Tibial nerve (tissue), 4 donors: ENCODE measurements at places on chromosomes 1 and 21. TPM values are rescaled to one million over a fixed set of nuclear protein-coding genes. Genes with fewer than 3 reads are reported as not detected.

DNA sequence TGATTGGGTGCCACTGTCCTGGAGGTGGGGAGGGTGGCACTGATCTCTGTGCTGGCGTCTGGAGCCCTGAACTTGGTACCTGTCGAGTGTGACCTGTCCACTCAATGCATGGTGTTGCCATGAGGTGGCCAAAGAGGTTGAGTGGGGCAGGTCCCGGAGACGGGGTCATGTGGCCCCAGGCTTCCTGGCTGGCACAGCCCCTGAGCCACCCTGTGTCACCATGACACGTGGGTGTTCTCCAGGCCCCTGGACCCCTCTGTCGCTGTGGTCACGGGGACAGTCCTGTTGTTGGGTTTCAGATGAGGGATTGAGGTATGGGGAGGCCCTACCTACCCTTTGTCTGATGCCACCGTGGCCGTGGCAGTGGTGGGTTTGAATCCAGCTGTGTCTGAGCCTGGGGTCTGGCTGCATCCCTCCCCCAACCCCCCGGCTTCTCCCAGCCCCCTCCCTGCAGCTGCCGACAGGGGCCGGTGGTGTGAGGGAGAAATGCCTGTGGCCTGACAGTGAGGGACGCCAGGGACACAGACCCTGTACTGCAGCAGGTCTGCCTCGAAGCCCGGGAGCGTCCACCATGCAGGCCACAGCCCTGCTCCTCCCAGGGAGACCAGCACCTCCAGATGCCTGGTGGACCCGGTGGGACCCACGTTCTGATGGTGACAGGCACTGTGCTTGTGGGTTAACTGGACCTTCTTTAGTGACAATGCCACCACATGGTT, 12.0 kb downstream of the TRPM2 start:
- no peak for DNase-seq
- H3K4me1 ChIP-seq, result no peaks in the 10 kb centered on the region
- H3K36me3 ChIP-seq, result no peaks in the 10 kb centered on the region
- no peak overlapping the region for H3K4me3 ChIP-seq
- no peaks in the 10 kb centered on the region for H3K27me3 ChIP-seq
- no peak overlapping the region for H3K27ac ChIP-seq

- H3K4me1 ChIP-seq, result no peaks in the 10 kb centered on the region
- DNase-seq, result no peak
- no peaks in the 10 kb centered on the region for H3K36me3 ChIP-seq
Observed at GRCh38 chr21:27094184-27094948, 127.5 kb upstream of the ADAMTS5 start.

DNA sequence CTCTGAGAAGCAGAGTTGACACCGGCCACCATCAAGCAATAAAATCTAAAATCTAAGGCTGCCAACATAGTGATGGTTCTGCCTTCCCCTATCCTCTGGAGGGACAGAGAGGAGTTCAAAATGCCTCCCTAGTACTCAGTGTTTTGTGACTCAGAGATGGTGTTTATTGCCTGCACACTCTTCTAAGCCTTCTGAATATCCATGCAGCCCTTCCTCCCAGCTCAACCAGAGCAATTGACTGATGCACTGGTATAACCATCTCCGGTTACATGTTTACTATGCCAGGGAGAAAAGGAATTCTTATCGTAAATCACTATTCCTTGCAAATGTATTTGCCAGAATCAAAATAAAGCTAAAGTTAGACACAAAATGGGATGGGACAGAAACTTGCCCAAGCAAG, 132.9 kb upstream of the RAB4A start:
- H3K4me1 ChIP-seq, result no peaks in the 10 kb centered on the region
- H3K36me3 ChIP-seq, result no peaks in the 10 kb centered on the region
- DNase-seq, result no peak
- no peak overlapping the region for H3K27ac ChIP-seq

Gene FMO1
- 2.9 TPM for total RNA-seq

DNA sequence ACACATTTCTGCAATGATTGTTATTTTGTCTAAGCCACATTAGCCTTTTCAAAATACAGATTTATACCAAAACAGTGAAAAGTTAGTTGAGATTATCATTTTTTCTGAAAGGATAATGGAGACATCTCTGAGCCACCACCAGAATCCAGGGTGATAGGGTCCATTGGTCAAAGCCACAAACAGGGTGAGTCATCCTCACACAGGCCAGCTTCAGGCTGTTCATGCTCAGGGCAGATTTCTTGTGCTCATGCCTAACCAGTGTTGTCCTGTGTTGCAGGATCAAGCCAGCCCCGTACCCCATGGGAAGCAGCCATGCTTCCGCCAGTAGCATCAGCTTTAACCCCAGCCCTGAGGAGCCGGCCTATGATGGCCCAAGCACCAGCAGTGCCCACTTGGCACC, 13.4 kb downstream of the ELOA start:
- no peak overlapping the region for H3K27ac ChIP-seq
- no peaks in the 10 kb centered on the region for H3K4me1 ChIP-seq
- no peaks in the 10 kb centered on the region for H3K27me3 ChIP-seq
- H3K36me3 ChIP-seq, result peaks cover 36% of the 10 kb centered on the region
- DNase-seq, result no peak

Gene PDXK
- total RNA-seq, result 130 TPM

- DNase-seq, result no peak
- no peak overlapping the region for H3K27ac ChIP-seq
- no peaks in the 10 kb centered on the region for H3K36me3 ChIP-seq
Observed at GRCh38 chr1:4150262-4150661, 250.2 kb upstream of the C1orf174 start.

DNA sequence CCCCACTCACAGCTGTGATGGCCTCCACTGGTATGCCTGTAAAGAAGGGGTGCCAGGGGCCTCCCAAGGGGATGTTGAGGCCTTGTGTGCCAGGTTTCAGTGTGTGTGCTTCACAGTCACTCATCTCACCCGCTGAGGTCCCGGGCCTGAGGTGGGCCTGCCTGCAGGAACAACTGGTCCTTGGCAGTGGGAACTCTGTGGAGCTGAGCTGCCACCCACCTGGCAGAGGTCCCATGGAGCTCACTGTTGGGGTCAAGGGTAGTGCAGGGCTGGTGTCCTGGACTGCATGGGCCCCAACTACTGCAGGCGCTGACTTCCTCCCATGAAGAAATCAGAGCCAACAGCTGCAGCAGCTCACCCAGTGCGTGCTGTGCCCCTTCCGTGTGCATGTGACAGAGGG, 17.3 kb upstream of the ZNF678 start:
- H3K4me3 ChIP-seq, result no peak overlapping the region
- no peaks in the 10 kb centered on the region for H3K27me3 ChIP-seq
- DNase-seq, result no peak
- no peaks in the 10 kb centered on the region for H3K36me3 ChIP-seq
- peaks cover 14% of the 10 kb centered on the region for H3K4me1 ChIP-seq

DNA sequence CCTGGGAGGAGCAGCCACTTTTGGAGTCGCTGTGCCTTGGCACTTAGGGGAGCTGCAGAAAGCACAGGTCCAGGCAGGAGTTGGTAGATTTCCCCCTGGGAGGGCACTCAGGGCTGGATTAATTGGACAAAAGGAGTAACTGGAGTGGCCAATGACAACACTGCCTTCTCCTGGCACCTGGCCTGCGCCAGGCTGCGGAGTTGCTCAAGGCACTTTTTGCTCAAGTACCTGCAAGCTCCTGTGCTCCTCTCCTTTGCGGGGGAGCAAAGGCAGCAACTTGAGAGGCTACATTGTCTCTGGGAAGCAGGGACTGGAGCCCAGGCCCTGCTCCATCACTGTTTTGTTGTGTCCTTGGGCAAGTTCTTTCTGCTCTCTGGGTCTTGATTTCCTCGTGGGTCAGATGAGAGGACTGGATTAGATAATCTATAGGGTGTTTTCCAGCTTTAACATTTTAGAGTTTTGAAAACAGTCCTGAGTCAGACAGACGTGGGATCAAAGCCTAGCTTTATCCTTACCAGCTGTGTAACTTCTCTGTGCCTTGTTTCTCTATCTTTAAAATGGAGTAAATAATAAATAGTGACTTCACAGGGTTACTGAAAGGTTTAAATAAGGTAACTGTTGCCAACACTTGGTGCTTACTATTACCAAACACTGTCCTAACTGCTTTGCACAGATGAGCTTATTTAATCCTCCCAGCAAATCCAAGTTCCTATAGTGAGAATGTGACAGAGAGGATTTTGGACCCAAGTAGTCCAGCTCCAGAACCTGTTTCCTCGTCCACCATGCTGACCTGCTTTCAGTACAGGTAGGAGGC, 18.0 kb upstream of the GRHL3 start:
- no peak overlapping the region for H3K27ac ChIP-seq
- H3K4me3 ChIP-seq, result no peak overlapping the region
- DNase-seq, result no peak
- H3K36me3 ChIP-seq, result no peaks in the 10 kb centered on the region
- H3K27me3 ChIP-seq, result no peaks in the 10 kb centered on the region

GRCh38 chr1:89635825-89636815, 3.2 kb downstream of the LRRC8C start:
- no peaks in the 10 kb centered on the region for H3K27me3 ChIP-seq
- no peaks in the 10 kb centered on the region for H3K4me1 ChIP-seq

Gene MLLT11
- 2.7 TPM for total RNA-seq

GRCh38 chr1:205929496-205930194, 13.6 kb downstream of the SLC26A9 start:
- DNase-seq, result no peak
- no peak overlapping the region for H3K27ac ChIP-seq
- no peaks in the 10 kb centered on the region for H3K4me1 ChIP-seq
- H3K36me3 ChIP-seq, result no peaks in the 10 kb centered on the region

DNA sequence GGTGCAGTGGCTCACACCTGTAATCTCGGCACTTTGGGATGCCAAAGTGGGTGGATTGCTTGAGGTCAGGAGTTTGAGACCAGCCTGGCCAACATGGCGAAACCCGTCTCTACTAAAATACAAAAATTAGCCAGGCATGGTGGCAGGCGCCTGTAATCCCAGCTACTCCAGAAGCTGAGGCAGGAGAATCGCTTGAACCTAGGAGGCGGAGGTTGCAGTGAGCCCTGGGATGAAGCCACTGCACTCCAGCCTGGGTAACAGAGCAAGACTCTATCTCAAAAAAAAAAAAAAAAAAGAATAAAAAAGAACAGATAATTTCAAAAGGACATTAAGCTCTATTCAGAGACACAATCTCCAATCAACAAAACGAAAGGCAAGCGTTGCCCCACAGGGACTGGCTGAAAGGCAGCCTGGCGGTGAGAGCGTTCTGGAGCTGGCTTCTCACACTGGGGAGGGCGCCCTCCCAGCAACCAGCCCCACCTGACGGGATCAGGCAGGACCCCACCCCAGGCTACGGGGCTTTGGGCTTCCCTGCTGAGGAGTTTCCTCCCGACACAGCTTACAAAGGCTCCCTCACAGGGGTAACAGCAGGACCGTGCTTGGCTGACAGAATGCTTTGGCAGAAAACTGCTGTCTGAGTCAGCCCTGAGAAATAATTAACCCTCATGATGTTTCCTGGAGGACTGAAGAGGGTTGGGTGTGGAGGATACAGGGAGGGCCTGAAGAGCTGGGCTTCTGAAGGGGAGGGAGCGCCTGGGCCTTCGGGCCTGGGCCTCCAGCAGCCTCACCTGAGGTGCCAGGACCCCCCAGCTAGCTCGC, 31.1 kb upstream of the SRP9 start:
- peak overlapping the region; percentile 83 for H3K27ac ChIP-seq
- peak overlapping the region; percentile 54 for H3K4me3 ChIP-seq
- H3K4me1 ChIP-seq, result no peaks in the 10 kb centered on the region
- peak; percentile 55 for DNase-seq
- no peaks in the 10 kb centered on the region for H3K36me3 ChIP-seq

- H3K27me3 ChIP-seq, result no peaks in the 10 kb centered on the region
- H3K4me1 ChIP-seq, result peaks cover 32% of the 10 kb centered on the region
- H3K4me3 ChIP-seq, result no peak overlapping the region
- no peak for DNase-seq
Observed at GRCh38 chr1:61139775-61140549, 57.6 kb downstream of the NFIA start.

- no peak overlapping the region for H3K27ac ChIP-seq
- no peaks in the 10 kb centered on the region for H3K4me1 ChIP-seq
- no peak for DNase-seq
- H3K36me3 ChIP-seq, result no peaks in the 10 kb centered on the region
- no peak overlapping the region for H3K4me3 ChIP-seq
- H3K27me3 ChIP-seq, result no peaks in the 10 kb centered on the region
Observed at GRCh38 chr1:161718559-161719324, 2.6 kb upstream of the FCRLB start.

DNA sequence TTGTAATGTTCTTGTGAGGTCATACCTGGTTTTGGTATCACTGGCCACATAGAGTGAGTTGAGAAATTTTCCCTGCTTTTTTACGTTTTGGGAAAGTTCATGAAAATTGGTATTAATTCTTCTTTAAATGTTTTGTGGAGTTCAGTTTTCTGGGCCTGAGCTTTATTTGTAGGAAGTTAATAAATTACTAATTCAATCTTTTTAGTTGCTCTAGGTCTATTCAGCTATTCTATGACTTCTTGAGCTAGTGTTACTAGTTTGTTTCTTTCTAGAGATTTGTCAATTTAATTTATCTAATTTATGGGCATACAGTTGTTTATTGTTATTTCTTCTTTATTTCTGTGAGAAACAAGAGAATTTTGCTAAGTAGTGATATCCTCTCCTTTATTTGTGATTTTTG, 37.4 kb downstream of the HOOK1 start:
- H3K27ac ChIP-seq, result no peak overlapping the region
- no peak overlapping the region for H3K4me3 ChIP-seq
- H3K27me3 ChIP-seq, result no peaks in the 10 kb centered on the region

GRCh38 chr1:156706657-156707416, 1.5 kb upstream of the CRABP2 start:
- no peaks in the 10 kb centered on the region for H3K27me3 ChIP-seq
- peak overlapping the region; percentile 31 for H3K27ac ChIP-seq
- no peaks in the 10 kb centered on the region for H3K36me3 ChIP-seq
- peak overlapping the region; percentile 35 for H3K4me3 ChIP-seq
- no peaks in the 10 kb centered on the region for H3K4me1 ChIP-seq

DNA sequence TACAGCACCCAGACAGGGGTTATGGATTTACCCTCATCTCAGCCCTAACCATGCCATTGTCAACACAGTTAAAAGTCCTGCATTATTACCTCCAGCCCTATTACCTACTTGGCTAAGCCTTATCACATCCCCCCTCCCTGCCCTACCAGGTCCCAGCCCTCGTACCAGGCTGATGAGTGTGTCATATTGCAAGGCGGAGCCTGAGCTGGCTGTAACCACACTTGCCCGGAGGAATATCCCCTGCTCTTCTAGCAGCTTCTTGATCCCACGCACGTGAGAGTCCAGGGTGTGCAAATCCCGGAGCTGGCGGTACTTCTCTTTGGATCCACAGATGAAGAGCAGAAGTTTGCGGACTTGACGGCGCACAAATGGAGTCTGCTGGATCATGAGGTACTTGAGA, 87.4 kb downstream of the UBR4 start:
- H3K4me3 ChIP-seq, result no peak overlapping the region
- H3K27me3 ChIP-seq, result no peaks in the 10 kb centered on the region
- H3K4me1 ChIP-seq, result no peaks in the 10 kb centered on the region
- no peak for DNase-seq

- H3K36me3 ChIP-seq, result no peaks in the 10 kb centered on the region
- H3K27me3 ChIP-seq, result no peaks in the 10 kb centered on the region
- no peak for DNase-seq
- no peak overlapping the region for H3K4me3 ChIP-seq
- H3K4me1 ChIP-seq, result no peaks in the 10 kb centered on the region
- no peak overlapping the region for H3K27ac ChIP-seq
Observed at GRCh38 chr1:200900877-200901276, 6.2 kb downstream of the INAVA start.
